ENCODE measurements at places on chromosomes 1 and 21.

- no peak for DNase-seq
Observed at GRCh38 chr1:200874694-200875093, 1.9 kb downstream of the GPR25 start.

DNA sequence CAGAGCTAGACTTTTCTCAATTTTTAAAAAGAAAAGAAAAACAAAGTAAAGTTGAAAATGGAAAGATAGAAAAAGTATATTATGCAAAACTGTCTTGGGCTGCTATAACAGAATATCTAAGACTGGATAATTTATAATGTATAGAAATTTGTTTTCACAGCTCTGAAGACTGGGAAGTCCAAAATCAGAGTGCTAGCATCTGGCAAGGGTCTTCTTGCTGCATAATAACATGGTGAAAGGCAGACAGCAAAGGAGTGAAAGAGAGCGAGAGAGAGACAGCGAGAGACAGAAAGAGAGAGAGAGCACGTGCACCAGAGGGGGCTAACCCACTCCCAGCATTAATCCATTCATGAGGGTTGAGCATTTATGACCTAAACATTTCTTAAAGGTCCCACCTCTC lies 59.1 kb upstream of the SPOCD1 start:
- DNase-seq: no peak

- no peak for DNase-seq
Observed at GRCh38 chr1:221439008-221439746, 302.7 kb downstream of the DUSP10 start.

GRCh38 chr21:46096596-46097335 lies 1.1 kb upstream of the COL6A2 start:
- DNase-seq: no peak

DNA sequence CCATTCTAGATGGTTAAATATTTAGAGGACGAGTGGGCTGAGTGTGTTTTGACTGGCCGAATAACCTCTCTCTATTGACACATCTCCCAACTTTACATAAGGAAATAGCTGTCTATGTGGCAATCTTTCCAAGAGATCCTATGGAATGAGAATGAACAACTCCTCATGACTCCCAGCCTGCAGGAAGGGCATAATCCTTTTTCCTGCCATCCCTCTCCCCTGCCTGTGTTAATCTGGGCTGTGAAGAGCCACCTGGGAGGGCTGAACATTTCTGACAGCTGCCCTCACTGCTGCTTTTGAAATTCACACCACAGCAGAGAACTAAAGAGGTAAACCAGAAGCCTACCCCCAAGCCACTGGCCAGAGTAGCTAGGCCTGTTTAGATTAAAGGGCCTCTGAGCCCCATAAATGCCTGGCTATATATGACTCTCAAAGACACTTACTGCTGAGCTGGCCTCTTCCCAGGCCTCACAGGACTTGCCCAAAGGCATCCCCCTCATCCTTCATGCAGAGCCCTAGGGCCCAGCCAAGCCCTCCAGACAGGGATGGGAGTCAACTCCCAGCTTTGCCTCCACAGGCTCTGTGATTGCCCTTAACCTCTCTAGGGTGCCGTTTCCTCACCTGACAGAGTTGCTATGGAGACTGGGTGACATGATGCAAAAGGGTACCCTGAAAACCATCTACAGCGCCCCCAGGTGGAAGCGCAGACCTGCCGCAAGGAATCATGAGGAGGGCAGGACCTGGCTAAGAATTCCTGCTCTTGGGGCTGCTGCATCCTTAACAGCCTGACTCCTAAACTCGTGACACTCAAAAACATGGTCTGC lies 42.0 kb upstream of the LDLRAP1 start:
- DNase-seq: no peak

DNA sequence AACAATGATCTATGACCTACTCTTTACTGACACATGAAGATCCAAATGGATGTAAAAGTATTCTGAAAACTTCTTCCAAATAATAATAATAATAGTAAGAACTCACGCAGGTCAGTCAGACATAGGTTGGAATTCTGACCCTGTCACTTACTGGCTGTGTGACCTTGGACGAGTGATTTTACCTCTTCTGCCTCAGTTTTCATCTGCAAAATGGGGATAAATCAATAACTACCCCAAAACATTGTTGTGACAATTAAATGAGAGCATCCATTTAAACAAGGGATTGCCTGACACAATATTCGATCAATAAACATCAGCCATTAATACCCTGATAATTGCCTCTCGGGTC lies 556 bp downstream of the MECR start:
- DNase-seq: no peak

GRCh38 chr1:87508247-87508787 lies 179.6 kb downstream of the LMO4 start:
- no peak for DNase-seq

DNA sequence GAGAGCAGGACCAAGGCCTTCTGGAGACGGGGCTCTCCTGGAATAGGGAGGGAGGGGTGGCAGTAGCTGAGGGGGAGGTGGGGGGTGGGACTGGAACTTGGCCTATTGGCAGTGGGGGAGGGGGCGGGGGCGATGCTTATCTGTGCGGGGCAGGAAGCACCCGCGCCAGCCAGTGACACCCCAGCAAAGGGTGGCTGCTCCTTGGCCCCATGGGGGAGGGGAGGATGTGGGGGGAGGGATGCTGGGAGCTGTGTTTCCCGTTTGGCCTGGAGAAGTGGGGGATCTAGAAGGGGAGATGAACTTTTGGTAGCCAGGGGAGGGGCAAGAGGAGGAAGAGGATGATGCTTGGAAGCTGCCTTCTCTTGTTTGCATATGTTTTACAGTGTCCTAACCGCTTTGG lies 11.0 kb downstream of the ZBTB7B start:
- DNase-seq: no peak

- no peak for DNase-seq
Observed at GRCh38 chr1:246782120-246782900, 58.1 kb downstream of the SCCPDH start.

- no peak for DNase-seq
Observed at GRCh38 chr1:227994632-227995300, 12.0 kb upstream of the WNT3A start.

DNA sequence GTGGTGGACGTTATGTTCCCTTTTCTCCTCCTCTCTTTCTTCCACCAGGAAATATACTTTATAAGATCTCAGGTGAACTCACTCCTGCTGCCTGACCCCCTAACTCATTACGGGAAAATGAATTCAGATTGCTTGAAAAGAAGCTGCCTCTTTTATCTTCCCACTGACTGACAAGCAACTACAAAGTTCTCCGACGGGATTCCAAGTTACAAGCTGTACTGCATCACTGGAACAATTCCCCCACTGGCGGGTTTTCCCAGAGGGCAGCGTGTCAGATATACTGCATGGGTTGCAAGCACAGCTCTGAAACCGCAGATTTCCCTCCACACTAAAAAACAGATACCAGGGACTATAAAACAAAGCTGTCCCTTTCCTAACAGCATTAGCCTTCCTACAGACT lies 390.6 kb downstream of the KCTD3 start:
- no peak for DNase-seq

All from skin of body (tissue), 3 donors.